ENCODE measurements at places on chromosomes 2 and 18.

GRCh38 chr2:151027151-151027550 lies 234.5 kb downstream of the RBM43 start:
- no peak for DNase-seq

DNA sequence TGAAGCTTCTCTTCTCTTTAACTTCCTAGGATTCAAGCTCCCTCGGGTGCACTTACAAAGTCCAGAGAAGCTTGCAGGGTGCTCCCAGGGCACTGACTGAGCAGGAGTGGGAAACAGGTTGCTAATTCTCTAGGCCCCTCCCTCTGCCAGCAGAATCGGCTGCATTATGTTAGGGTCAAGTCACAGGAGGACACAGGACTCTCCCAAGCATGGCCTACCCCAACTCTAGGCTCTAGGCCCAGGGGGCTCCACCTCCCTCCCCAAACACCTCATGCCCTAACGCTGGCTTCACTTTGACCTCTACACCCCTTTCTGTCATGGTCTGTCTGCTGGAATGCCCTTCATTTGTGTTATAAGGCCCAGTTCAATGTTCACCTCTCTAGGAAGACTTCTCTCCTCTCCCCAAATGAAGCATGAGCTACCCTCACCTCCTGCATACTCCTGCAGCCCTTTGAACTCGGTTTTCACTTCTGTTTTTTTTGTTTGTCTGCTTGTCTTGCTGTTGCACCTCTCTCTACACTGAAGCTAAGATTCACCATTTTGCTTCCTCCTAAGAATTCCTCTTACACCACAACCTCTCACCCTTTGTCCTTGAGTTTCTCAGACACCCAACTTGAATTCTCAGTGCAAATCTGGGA lies 521.8 kb upstream of the ID2 start:
- DNase-seq = no peak

DNA sequence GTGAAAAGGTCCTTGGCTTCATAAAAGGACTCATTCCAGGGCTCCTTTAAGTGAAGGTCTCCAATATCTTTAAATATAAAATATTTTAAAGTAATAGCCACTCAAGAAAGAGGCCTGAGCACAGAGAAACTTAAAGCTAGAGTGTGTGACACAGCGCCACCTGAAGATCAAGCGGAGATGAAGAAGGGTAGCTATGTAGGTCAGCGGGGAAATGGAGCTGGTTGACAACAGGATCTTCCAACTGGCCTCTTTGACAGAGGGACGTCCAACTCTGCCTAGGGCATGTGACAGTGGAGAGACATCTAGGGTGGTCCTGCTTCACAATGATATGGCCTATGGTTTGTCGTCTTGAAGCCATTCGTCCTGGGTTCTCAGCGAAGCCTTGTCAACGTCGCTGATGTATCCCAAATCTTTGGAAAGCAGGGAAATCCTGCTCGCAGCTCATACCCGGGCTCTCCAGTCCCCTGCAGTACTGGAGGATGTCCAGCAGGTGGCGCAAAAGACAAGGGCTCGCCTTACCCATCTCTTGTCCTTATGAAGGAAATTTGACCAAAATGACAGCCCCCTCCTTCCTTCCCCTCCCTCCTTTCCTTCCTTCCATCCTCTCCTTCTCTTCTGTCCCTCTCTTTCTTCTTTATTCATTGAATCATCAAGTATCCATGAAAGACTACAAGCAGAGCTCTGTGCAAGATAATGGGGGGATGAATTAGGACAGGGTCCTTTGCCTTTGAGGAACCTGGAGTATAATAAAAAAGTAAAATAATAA lies 59.6 kb downstream of the LONRF2 start:
- peak; percentile 39 for DNase-seq

GRCh38 chr2:201072201-201072530 lies 365 bp downstream of the NDUFB3 start:
- no peak for DNase-seq

DNA sequence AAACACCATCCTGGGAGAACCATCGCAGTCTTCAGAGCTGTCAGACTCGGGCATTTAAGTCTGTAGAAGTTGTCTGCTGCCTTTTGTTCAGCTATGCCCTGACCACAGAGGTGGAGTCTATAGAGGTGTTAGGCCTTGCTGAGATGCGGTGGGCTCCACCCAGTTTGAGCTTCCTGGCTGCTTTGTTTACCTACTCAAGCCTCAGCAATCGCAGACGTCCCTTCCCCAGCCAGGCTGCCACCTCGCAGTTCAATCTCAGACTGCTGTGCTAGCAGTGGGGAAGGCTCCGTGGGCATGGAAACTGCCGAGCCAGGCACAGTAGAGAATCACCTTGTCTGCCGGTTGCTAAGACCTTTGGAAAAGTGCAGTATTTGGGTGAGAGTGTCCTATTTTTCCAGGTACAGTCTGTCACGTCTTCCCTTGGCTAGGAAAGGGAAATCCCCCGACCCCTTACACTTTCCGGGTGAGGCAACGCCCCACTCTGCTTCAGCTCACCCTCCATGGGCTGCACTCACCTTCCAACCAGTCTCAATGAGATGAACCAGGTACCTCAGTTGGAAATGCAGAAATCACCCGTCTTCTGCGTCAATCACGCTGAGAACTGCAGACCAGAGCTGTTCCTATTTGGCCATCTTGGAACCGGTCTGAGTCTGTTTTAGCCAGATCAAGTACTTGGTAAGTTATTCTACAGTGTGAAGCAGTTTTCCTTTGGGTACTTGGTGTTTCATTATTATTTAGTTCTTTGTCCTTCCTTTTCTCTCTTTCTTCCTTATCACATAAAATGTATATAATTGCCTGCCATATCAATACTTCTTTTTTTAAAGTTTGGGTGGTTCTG lies 71.5 kb downstream of the CDC42EP3 start:
- peak; percentile 88 for DNase-seq

DNA sequence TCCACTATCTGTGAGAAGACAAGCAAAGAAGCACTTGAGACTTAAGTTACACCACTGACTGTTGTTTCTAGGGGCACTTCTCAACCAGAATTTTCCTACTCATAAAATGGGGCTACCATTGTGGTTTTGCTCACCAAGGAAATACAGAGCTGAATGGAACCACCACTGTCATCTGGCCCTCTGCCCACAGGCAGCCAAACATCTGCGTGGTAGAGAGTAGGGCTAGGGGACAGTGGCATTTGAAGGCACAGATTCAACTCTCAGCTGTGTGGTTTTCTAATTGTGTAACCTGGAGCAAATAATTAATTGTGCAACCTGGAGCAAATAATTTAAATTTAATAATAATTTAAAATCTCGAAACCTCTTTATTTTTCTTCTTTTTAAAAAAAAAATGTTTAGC lies 79.6 kb downstream of the PDE11A start:
- no peak for DNase-seq

DNA sequence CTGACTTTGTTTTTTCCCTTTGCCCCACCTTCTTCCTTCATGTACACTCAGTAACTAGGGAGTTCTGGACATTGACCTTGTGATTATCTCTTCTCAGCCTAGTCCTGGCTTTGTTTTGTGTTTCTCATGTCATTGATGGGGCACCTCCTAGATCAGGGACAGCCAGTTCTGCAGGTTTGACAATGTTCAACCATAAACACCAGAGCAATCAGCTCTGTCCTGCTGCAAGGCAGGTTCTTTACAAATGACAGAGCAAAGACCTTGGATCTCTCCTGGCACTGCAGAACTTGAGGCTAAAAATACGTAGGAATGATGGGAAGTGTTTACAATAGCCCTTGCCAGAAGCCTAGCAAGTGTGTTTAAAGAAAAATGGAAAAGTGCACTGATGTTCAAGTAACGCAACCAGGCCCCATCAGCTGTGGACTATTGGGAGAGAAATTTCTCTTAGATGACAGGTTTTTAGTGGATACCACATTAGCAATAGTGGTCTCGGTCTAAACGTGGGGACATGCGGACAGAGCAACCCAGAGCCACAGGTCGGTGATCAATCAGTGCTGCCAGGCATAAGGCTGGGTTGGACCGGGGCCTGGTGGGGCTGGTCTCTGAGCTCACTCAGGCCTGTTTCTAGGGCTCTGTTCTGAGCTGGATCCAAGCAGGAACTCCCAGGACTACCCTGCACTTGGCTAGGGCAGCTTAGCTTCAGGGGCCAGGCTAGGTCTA lies 76.8 kb downstream of the SOWAHC start:
- no peak for DNase-seq

- DNase-seq = no peak
Observed at GRCh38 chr2:152189622-152190495, 14.3 kb upstream of the STAM2 start.

DNA sequence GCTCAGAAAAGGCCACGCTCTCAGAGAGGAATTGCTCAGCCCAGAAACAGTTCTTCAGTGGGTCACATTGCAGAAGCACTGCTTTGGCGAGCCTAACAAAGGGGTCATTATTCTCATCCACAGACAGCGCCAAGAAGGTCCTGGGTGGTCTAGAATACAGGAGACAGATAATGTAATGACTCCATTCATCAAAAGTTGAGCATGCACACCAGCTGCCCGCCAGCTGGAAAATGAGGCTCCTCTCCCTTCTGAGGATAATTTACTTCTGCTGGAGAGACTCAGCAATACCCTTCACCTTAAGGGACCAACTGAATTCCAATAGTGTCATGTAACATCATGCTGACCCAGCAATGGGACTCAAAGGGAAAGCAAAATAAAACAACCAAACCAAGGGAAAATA lies 79.9 kb downstream of the TRIB2 start:
- no peak for DNase-seq

DNA sequence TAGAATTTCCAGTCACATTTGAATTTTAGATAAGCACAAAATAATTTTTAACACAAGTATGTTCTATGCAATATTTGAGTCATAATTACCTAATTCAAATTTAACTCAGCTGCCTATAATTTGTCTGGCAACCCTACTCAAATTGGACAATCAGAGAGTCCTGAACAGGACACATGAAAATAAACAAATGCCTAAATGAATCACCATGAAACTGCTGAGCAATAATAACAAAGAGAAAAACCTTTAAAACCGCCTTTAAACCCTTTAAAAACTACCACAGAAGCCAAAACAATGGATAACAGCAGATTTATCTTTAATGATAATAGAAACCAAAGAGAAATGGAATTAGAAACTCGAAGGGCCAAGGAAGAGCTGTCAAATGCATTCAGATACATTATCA lies 39.5 kb downstream of the ARL4C start:
- DNase-seq = no peak

- DNase-seq = no peak
Observed at GRCh38 chr2:169438466-169439072, 40.7 kb upstream of the BBS5 start.

GRCh38 chr2:209772290-209772685 lies 656 bp downstream of the UNC80 start:
- DNase-seq = no peak

DNA sequence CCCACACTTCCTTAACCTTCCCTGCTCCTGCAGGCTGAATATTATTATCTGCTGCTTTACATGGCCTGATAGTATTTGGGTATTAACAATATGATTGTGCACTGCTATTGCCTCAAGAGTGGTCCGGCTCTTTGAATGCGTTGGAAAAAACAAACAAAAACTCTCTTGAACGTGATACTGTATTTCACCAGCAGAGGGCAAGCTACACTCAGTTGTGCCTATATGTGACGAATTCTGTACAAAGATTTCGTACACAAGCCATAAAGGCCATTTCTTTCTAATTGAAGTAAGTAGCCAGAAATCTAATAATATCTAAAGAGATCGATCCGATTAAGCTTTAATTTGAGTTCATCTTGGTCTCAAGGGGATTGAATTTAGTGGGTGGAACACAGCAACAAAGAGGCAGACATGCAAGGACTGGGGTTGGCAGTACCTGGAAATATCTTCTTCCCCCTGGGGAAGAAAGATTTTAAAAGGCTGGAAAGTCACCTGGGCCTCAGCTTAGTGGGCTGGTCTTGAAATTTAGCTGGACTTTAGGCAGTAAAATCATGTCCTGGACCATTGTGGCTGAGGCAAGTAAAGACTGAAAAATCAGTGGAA lies 49.3 kb upstream of the RAB6D start:
- DNase-seq = peak; percentile 37

DNA sequence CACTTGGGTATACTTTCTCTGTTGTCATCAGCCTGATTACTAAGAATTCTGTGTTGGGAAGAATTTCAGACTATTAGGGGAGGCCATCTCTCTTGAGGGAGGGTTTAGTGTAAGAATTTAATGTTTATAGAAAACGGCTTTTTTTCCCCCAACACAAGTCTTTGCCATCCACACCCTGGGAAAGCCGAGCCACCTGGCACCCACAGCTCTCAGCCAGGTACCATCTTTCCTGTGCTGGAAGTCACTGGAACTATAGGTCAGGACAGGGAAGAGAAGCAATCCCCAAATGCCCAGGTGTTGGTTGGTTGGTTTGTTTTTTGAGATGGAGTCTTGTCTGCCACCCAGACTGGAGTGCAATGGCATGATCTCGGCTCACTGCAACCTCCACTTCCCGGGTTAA lies 155.1 kb downstream of the SMAD7 start:
- no peak for DNase-seq

DNA sequence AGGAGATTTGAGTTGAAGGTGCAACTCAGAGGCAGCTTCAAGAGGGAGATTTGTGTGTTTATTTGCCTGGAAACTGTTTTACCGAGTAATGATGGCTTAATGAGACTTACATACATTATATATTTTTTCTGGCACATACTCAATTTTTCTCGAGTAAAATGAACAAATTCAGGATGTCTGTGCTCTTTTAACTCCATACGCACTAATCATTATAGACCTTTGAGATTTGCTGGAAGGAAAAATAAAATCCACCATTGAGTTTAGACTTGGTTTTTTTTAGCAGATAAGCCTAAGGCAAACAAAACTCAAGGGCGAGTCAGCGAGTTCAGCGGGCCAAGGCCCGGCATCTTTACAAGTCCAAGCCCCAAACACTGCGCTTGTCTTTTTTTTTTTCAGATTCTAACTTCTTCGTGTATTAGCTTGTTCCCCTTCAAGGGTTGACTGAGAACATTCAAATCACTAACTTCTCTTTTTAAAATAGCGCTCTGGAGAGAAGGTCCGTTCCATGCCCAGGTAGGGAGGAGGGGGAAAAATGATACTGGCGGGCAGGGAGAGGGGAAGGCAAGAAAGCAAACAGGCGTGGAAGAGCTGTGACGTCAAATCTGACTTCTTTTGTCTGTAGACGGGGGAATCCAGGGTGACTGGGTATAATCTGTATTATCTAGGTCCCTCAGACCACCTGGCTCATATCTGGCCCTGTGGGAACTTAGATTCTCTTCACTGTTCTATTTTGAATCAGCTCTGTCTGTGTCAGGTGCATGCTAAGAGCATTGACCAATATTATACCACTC lies 72.7 kb upstream of the MAP3K20 start:
- DNase-seq = no peak

GRCh38 chr2:240127191-240127750 lies 8.8 kb downstream of the COPS9 start:
- DNase-seq = no peak

GRCh38 chr2:198168651-198169050 lies 364.3 kb downstream of the PLCL1 start:
- no peak for DNase-seq

DNA sequence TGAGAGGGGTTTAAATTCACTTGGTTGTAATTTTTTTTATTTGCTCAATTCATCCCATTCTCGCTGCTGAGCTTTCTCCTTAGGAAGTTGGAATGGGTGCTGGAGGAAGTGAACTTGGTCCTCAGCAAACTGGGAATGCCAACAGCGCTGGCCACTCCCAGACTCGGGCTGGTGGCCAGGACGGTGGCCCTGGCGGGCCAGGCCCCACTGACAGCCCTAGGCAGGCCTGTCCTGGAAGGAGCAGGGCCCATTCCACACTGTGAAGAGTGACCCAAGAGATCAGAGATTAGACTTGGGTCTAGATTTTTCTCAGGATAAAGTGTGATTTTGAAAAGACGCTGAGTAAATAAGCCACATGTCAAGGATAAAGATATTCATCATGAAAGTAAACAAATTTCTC lies 132.7 kb downstream of the HDAC4 start:
- DNase-seq = no peak
